ENCODE measurements at places on chromosomes 12 and 14.
A peak's percentile ranks its signal among the peaks of the same experiment; 100 is the strongest.

GRCh38 chr14:97779140-97779539, 982.0 kb downstream of the VRK1 start:
- no peak for DNase-seq

DNA sequence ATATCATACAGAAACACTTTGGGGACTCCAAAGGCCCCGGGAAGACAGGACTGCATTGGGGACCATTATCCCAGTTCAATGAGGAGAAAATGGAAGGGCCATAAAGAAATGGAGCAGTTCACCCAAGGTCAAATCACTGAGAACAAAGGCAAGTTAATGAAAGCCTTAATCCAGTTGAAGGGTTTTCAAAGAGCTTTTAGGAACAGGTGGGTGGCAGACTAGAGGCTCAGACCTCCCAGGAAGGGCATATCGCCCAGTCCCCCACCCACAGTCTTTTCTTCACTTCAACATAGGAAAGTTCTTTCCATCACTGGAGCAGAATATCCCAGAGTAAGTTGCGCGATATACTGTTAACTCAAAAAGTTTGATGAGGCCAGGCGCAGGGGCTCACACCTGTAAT, 136.1 kb upstream of the CCND2 start:
- no peak for DNase-seq

DNA sequence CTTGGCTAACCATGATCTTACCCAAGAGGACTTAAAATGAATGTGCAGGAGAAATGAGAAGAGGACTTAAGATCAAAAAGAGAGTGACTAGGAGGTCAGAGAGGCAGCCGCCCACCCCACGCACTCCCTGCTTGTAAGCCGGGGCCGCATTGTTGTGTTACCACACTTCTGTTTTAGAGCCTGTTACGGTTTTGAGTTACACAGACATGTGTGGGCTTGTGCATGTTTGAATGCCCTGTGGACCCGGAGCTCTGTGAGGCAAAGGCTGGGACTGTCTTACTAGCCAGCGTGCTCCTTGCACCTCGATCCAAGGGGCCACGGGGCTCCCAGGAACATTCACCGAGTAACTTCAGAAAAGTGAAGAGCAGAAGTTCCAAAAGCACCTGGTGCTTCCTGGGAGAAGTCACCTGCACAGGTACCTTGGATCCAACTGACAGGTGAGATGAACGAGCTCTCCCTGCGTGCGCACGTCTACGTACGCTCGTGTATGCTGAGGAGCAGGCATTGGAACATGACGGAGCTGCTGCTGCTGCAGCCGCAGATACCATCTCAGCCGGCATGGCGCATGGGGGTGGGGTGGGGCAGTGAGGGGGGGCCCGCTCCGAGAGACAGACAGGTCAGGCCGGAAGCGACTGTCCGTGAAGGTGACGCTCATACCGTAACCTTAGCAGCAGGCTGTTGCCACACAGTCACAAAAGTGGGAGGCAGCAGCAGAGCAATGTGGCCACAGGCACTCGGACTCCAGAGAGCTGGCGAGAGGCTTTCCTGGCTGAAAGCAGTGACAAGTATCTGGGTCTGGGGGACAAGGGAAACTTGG, 23.7 kb downstream of the SFSWAP start:
- DNase-seq: no peak

GRCh38 chr12:93571365-93571924, 1.0 kb upstream of the SOCS2 start:
- peak; percentile 67 for DNase-seq

DNA sequence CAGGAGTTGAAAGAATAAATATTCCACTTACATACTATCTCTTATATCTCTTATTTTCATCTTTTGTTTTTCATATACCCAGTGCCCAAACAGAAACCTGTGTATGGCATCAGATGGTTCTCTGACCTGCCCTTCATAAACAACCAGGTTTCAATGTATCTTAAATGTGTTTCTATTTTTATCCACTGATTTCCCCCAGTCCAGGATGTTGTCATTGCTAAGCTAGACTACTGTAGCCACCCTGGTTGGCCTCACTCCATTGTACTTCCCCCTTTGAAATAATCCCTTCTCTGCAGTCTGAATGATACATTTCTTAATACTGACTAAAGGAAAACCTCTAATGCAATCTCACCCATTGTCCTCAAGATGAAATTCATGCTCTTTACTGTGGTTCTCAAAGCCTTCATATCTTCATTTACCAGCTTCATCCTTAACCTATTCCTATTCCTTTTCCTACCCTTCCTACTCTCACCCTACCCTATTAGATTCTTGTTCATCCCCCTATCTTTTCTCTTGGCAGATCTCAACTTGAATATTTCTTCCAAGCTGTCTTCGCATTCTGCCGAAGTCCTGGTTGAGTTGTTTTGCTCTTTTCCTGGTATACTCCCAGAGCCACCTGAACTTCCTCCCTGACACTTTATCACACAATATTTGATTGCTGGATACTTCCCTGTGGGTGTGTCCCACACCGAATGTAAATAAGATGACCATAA, 312.4 kb downstream of the FOXG1 start:
- DNase-seq: no peak

DNA sequence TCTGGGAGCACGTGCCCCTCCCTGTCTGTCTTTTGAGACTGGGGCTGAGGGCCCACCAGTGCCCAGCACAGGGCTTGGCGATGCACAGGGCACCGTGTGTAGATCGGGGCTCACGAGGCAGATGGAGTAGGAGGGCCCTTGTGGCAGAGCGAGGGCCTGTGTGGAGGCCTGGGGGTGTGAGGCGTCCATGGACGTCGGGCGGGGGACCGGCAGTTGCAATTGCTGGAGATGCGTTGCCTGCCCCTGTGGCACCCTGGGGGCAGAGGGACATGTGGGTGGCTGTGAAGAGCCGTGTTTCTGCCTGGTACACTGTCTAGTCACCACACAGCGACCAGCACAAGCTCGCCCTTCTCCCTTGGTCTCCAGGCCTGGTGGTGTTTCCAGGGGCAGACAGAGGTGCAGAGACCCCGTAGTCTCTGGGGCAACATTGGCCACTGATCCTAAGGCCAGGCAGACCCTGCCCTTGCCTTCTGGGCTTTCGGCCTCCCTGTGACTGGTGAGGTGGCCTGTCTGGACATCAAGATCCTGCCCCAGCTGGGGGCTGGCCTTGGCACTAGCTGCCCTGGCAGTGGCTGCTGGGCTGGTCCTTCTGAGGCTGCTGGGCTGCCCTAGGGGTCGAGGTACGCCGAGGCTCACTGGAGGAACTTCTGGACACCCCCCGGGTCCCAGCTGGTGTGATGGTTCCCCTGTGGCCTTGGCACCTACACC, 14.5 kb downstream of the KIF26A start:
- DNase-seq: no peak
